ENCODE measurements at places on chromosomes 12 and 14.

DNA sequence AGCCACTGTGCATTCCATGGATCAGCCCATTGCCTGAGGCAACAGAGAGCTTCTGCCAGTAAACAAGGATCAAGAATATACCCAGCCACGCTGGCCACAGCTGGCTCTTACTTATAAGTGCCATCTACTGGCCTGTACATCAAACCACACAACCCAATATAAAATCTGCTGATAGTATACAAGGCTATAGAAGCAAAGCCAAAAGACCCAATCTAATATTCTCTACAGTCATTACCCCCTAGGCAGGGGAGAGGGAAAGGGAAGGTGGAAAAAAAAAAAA lies 4.4 kb upstream of the FAM186B start:
- no peak for DNase-seq

GRCh38 chr12:65209655-65210043 lies 40.3 kb downstream of the LEMD3 start:
- no peak for DNase-seq

GRCh38 chr14:64293976-64294671 lies at the start of gene ESR2:
TSS of gene ESR2 (minus strand) at chr14:64294371. CDS start at chr14:64282985, 11,386 bp downstream.
- peak; percentile 30 for DNase-seq

DNA sequence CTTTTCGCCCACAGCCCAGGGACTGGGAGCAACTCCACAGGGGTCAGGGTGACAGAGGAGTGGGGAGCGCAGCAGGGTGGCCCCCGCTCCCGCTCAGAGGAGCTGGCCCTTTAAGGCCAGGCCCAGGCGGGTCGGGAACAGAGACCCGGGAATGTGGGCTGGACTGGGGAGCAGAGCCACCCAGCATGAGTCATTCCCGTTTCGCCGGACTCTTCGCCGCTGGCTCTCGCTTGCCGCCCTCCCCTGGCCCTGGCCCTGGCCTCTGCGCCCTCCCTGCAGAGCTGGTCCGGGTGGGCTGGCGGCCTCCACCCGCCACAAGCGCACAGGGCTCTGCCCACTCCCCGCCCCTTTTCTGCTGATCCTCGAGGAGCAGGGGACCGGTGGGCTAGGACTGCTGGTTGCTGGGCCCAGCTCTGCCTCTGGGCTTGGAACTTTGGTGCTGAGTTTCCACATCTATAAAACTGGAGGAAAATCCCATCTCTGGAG lies 92.8 kb downstream of the NINJ2 start:
- DNase-seq: peak; percentile 89

DNA sequence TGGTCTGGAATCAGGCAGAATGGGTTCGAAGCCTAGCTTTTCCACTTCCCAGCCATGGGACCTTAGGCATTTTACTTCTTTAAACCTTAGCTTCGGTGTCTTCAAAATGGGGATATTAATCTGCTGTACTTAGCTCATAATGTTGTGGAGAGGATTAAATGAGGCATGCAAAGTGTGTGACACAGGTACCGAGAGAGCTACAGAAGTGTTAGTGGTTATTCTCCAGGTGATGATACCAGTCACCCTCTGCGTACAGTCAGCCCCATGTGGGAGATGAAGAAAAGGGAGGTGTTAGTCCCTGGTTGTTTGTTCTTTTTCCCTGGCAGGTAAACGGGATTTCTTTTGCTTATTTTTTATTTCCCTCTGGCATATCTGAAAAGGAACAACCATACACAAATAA lies 212.1 kb downstream of the PHLDA1 start:
- DNase-seq: no peak

DNA sequence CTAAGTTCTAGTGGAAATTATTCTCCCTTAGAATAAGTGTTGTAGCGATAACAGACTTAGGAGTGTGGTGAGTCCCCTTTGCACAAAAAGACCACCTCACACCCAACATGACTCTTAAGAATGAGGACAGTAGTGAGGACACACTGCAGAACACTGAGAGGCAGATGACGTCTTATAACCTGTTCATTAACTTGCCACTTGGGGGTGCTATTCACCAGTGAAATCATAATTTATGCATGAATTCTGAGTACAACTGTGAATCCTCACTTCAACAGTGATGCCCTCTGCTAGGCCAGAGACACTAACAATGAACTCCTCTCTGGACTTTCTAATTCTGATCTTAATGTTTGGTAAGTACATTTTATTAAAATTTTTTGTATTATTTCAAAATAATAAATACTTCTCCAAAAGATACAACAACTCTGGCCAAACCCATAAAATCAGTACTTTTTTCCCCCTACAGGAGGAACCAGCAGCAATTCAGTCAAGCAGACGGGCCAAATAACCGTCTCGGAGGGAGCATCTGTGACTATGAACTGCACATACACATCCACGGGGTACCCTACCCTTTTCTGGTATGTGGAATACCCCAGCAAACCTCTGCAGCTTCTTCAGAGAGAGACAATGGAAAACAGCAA lies 274.7 kb downstream of the DAD1 start:
- DNase-seq: peak; percentile 64

DNA sequence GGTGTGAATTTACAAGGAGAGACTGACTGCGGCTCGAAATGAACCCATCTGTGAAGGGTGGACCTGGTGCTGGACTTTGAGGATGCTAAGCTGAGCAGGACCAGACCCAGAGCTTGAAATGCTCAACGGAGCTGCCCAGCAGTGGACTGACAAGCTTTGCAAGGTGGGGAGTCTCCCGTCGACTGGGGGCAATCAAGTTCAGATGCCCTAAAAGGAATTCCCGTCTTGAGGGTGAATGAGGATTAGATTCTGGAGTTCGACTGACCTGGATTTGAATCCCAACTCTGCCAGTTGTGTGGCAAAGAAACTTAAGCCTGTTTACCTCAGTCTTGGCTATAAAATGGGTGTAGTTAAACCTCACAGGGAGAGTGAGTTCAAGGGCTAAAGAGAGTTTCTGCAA lies 204.4 kb upstream of the LHX5 start:
- no peak for DNase-seq

DNA sequence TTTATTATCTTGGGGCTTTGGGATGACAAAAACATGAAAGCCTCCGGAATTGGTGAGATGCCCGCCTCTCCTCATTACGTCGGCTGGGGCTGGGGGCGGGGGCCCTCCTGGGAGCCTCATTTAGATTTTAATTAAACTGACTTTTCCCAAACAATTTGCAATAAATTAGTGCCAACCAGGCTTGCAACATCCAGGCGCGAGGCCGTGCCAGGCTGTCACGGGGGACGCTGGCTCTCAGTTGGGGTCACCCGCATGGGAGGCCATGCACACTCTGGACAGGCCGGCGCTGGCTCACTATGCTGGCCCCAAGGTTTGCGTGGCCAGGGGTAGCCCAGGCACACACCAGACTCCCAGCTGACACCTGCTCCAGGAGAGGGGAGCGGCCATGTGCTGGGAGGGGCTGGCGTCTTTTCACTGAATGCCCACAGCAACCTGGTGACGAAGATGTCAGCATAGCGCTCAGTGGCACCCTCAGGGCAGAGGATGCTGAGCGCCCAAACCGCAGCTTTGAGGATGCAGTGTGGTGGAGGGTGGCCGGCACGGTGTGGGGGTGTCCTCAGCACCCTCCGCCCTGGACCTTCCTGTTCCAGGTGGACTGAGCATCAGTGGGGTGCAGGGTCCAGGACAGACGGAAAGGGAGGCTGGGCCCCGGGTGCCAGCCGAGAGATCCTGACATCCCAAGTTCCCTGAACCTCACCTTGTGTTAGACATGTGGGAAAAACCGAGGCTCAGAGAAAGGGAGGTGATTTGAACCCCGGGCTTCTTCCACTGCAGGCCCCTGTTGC lies 190.8 kb upstream of the C14orf180 start:
- no peak for DNase-seq

DNA sequence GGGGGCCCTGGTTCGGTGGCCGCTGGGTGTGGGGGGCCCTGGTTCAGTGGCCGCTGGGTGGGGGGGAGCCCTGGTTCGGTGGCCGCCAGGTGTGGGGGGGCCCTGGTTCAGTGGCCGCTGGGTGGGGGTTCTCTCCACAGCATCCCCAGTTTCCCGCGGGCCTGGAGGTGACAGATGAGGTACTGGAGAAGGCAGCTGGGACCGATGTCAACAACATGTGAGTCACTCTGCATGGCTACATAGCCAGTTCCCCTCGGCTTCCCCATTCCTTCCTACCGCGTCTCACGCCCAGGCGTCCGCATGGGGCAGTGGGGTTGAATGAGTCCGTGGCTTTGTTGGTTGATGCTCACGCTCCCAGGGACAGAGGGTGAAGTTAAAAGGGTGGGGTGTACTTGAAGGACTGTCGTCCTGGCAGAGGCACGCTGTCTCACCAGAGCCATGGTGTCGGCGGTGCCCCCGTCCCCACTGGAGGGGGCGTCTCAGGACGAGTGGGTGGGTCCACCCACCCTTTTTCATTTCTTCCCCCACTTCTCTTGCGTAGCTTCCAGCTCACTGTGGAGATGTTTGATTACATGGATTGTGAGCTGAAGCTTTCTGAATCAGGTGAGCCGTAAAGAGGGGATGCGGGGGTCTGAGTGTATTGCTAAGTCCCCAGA lies 15.6 kb downstream of the HIP1R start:
- peak; percentile 75 for DNase-seq

DNA sequence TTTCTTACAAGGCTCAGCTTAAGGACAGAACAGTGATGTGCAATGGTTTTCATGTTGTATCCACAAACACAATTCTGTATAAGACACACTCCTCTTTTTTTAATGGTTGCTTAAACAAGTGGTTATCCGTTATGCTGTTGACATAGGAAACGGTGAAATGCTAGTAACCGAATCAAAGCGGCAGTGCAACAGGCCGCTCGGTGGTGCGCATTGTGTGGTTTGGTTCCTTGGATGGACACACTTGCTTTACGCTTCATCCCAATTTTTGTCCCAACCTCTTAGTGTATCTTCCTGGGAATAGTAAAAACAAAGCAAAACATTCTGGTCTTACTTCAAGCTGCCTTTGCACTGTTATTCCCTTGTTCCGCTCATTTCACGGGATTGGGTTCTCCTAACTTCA lies 650 bp upstream of the PTGER2 start:
- DNase-seq: no peak

DNA sequence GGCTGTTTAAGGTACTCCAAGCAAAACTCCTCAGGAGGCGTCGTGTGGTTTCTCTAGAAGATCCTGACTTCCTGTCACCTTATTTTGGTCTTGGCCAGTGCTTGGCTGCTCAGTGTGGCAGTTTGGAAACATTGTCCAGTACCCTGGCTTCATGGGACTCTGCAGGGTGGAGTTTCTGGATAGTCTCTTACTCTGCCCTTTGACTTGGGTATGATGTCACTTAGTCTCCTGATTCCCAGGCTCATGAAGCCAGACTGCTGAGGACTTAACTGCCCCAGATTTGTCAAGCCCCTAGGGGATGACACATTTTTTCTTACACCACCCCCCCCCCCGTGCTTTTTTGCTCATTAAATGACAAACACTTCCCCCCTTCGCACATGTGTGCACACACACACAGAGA lies 82.7 kb downstream of the ADCK1 start:
- DNase-seq: peak; percentile 37

DNA sequence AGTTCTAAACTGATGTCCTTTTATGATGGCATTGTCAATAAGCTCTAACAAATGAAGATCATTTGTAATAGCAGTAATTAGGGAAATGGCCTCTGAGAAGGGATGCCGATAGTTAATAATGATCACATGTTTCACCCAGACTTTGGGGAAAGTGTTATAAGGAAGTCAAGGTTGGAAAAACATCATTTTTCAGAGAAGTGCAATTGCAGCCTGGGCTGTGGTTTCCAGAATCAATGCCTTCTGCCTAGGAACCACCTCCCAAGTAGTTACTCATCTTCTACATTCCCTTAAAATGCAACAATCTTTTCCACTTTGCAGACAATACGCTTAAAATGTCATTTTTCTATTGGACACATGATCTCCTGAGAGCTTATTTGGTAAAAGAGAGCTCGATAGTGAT lies 879 bp downstream of the EDDM3A start:
- DNase-seq: no peak

DNA sequence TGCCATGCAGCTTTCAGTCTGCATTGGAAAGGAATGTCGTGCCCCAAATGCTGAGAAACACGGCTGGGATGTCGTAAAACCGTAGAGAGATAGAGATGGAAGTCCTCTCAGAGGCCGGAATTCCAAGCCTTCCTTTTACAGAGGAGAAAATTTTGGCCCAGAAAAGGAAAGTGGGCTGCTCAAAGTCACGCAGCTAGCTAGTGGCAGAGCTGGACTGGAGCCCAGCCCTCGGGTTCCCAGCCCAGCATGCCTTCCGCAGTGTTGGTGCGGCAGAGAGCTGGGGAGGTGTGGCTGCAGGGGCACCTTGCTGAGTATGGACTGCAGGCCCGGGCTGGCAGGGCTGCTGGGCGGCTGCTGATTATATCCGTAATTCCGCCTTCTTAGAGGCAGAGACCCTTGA lies 50.3 kb downstream of the KCNA1 start:
- peak; percentile 72 for DNase-seq

- no peak for DNase-seq
Observed at GRCh38 chr14:72045271-72045670, 113.0 kb downstream of the RGS6 start.

GRCh38 chr14:99612738-99613330 lies 8.8 kb upstream of the CCDC85C start:
- DNase-seq: peak; percentile 57

DNA sequence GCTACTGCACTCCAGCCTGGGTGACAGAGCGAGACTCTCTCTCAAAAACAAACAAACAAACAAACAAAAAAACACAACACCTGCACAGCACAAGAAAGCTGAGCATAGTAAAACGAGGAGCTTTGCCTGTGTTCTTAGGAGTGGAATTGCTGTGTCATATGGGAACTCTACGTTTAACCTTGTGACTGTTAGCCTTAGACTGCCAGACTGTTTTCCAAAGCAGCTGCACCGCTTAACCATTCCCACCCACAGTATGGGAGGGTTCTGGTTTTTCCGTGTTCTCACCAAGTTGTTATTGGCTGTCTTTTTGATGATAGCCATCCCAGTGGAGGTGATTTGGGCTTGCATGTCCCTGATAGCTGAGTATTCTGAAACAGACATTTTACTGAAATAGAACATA lies 9.2 kb downstream of the WNT5B start:
- no peak for DNase-seq

DNA sequence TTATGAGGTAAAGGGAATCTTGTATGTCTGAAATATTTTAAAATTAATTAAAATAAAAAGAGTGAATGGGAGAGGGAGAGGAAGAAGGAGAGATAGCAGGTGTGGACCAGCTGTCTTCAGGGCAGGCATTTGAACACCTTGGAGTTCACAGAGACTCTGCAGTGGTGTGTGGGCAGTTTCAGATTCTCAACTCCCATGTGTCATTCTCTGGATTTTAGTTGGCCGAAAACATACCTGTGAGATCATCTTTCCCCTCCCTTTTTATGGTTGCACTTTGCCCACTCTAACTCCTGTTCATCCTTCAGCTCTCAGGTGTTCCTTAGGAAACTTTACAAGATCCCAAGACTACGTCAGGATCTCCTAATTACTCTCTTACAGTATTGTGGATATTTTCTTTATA lies 108.1 kb downstream of the ERC1 start:
- no peak for DNase-seq

- DNase-seq: no peak
Observed at GRCh38 chr14:68564826-68565759, 227.8 kb downstream of the ZFP36L1 start.

GRCh38 chr14:76320486-76320885 lies 55.5 kb upstream of the ESRRB start:
- DNase-seq: no peak

- no peak for DNase-seq
Observed at GRCh38 chr12:98591209-98591608, 2.3 kb upstream of the SLC25A3 start.

GRCh38 chr14:79805636-79806035 lies 405.7 kb downstream of the DIO2 start:
- no peak for DNase-seq

Data from fibroblast of skin of back (primary cell).